ENCODE measurements at places on chromosomes 1 and 21.

DNA sequence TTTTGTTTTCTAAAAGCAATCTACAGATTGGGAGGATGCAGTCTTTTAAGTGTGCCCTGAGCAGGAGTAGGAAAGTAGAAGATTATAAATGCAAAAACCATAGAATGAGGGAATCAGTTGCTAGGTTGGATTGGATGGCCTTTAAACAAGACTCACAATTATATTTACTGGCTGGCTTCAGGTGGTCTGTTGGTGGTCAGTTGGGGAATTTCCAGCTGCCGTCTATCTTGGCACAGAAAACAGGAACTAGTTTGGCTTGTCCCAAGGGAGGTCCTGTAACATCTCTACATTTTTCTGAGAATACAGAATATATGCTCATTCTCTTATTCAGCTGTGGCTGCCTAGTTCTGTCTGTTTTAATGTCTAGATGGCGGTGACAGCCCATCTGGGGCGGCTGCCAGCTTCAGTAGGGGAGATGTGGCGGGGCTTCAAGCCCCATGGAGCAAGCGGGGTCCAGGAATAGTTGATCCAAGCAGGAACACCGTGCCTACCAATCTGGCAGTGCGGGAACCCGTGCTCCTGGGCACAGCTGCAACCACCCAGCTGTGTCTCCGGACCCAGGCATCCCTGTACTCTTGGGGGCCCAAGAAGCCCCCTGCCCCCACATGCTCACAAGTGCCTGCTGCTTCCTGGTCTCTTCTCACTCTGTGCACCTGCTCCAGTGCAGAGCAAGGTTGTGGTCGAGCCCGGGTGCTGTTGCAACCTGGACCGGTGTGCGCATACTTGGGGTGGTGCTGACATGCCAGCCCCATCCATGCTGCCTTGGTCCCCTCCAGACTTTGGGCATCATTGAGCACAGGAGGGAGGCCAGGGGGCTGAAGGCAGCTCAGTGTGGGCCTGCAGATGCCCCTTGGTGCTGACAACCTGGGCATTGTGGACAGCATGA, 1182.6 kb downstream of the AMY1C start:
- no peak for DNase-seq

- no peak for DNase-seq
These were observed 227.1 kb downstream of the DISC1 start for GRCh38 chr1:231853588-231854207.

GRCh38 chr1:18239671-18240070, 132.1 kb downstream of the IGSF21 start:
- peak; percentile 32 for DNase-seq

DNA sequence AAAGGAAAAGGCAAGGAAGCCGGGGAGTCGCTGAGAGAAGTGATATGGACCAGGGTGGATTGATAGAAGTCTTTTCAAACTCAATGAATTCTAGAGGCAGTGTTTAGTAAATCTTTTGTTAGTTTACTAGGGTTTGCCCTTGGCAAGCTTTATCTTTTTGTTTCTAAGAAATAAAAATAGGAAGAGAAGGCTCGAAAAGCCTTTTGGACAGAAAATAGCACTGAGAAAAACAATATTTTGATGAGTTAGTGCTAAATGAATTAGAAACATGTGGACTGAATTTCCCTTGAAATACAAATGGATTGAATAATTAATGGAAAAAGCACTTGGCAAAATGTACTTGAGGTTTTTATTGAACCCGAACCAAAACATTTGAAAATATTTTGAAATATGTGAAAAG, 121.8 kb upstream of the SPAG17 start:
- DNase-seq = no peak

DNA sequence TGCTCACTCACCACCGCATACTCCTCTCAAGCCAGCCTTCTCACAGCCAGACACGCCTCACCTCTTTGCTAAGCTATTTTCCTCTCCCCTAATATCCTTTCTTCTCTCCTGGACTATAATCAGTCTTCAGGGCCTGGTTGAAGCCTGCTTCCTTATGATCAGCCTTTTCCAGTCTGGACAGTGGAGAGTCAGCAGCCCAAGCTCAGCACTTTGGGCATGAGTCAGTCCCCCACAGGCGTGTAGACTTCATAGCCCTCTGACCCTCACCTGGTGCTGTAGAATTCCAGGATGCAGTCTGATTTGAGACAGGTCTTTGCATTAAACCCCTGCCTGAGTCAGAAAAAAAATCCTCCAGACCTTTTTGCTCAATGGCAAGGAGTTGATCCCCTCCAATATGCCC, 2.5 kb downstream of the HPCAL4 start:
- no peak for DNase-seq

- peak; percentile 86 for DNase-seq
These were observed at the start of gene HMCN1 for GRCh38 chr1:185733818-185734735. Gene HMCN1 (plus strand): TSS chr1:185734391. CDS start chr1:185734780, 389 bp downstream.

DNA sequence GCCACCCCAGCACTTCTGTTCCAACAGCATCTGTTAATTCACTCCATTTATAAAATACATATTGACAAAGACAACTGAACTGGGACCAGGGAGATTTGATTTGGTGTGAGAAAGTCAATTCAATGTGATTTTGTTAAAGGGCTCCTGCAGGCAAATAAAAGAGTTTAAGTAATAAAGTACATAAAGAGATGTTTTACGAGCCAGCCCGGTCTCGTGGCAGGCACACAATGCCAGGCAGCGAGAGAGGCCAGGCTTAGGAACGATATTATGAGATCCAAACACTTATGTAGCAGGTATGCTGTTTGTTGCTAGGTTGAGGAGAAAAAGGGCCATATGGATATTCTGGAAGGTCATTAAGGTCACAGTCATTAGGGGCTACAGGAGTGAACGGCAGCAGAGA, 227.1 kb downstream of the KCTD3 start:
- no peak for DNase-seq

GRCh38 chr1:59733443-59734141, 81.2 kb upstream of the HOOK1 start:
- no peak for DNase-seq

DNA sequence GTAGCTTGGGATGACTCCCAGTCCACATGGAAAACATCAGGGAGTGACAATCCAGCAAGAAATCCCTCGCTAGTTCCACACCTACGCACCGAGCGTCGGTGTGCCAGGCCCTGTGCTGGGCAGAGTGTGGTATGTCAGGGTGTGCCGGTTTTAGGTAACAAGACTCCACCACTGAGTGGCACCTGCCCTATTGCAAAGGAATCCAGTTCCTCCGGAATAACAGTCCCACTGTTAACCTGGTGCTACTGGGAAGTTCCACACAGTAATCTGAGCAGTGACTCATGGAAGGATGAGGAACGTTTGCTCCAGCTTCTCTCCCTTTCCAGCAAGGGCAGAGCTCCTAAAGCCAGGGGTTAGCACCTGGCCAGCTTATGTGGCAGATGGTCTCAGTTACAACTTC, 14.3 kb downstream of the RNF207 start:
- DNase-seq = no peak

GRCh38 chr21:40689217-40689616, 157.7 kb downstream of the DSCAM start:
- no peak for DNase-seq

DNA sequence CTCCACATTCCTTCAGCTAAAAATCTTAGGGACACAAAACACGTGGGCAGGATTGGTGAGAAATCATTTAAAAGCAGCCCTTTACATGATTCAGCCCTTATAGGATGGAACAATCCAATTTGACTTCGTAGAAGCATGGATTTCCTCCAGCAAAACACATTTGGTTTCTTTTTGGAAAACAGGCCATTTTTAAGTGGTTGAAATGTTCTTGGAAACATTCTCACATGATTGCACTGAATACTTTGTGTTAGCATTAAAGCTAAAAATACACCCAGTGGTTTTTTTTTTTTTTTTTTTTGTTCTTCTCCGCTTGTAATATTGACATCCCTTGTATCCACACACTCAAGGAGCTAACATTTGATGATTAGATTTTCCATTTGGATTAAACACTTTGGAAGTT, 42.1 kb upstream of the ABCG1 start:
- no peak for DNase-seq

GRCh38 chr1:78091886-78092285, 46.1 kb downstream of the GIPC2 start:
- DNase-seq = no peak

GRCh38 chr1:202005958-202006357, 4.4 kb upstream of the ELF3 start:
- DNase-seq = no peak

- no peak for DNase-seq
These were observed 9.8 kb downstream of the ECE1 start for GRCh38 chr1:21280482-21280881.

GRCh38 chr1:181646710-181647109, 163.4 kb downstream of the CACNA1E start:
- DNase-seq = no peak

- DNase-seq = no peak
These were observed 13.2 kb upstream of the BCAR3 start for GRCh38 chr1:93694819-93695218.

GRCh38 chr21:33418691-33419090, 15.5 kb downstream of the IFNGR2 start:
- no peak for DNase-seq

GRCh38 chr1:170239445-170239844, 93.7 kb downstream of the NTMT2 start:
- DNase-seq = no peak

- no peak for DNase-seq
These were observed 453.3 kb downstream of the NUF2 start for GRCh38 chr1:163774978-163775620.

GRCh38 chr1:105785021-105785420, 1271.5 kb upstream of the PRMT6 start:
- no peak for DNase-seq

DNA sequence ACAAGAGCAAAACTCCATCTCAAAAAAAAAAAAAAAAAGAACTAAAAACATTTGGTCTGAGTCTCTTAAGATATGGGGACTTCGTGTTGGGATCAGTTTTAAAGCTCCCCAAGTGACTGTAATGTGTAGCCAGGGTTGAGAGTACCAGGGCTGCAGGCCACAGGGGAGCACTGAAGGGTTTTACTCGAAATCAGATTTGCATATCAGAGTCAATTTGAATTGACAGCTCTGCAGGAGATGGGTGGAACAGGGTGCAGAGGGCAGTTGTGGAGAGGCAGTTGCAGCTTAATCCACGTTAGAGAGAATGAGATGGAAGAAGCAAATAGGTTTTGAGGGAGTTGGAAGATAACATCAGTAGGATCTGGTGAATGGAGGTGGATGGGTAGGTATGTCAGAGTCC, 20.6 kb upstream of the ELOA start:
- DNase-seq = no peak

- no peak for DNase-seq
These were observed 141.9 kb upstream of the TNR start for GRCh38 chr1:175885326-175885725.

DNA sequence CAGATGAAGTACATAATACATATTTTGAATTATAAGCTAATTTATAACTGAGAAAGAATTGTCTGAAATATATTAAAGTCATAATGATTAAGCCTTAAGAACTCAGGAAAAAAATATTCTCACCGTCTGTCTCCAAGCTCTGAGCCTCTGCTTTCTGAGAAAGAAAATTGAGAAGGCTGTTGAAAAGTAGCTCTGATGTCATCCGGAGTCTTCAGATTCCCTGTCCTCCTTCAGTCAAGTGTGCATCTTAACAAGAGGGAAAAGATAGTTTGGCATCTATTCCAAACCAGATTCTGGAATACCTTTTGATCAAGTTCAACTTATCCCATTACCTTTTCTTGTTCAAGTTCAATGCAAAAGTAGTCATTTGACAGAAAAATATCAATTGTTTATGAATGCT, 50.6 kb downstream of the NRIP1 start:
- no peak for DNase-seq

- DNase-seq = no peak
These were observed 35.9 kb downstream of the THAP3 start for GRCh38 chr1:6660415-6661049.

GRCh38 chr1:182617734-182618351, 13.7 kb upstream of the RGS16 start:
- peak; percentile 66 for DNase-seq

- peak; percentile 14 for DNase-seq
These were observed 890.6 kb downstream of the KCNT2 start for GRCh38 chr1:195717651-195718050.

DNA sequence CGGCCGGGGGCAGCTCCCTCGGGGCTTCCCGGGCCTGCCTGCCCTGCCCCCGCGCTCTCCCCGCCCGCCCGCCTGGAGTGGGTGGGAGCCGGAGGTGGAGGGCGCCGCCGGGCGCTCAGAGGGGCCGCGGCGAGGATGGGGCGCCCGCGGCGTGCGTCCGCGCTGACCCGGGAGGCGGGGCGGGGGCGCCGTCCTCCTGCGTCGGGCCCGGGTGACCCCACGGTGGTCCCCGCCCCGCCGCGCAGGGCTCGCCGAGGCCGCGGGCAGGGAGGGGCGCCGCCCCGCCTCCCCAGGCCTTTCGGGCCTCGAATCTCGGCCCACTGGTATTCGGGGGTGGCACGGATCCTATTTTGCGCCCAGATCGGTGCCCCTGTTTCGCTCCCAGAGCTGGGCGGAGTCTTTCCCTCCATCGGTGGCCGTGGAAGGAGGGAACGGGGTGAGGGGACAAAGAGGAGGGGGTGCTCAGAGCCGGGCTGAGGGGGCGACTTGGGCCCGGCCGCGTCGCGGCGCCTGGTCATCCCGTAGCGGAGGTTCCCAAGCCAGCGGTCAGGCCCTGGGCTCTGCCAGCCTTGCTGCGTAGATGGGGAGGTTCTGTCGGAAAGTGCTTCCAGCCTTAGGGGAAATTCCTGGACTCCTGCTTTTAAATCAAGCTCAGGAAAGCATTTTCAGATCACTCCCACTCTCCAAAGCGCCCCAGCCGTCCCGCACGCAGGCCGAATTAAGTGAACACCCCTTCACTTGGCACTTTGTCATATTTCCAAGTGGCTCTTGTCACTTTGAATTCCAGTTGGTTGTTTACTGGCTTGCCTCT, 545 bp downstream of the PATJ start:
- DNase-seq = peak; percentile 69

GRCh38 chr1:17725811-17726582, 29.1 kb upstream of the ACTL8 start:
- no peak for DNase-seq
